ENCODE measurements at places on chromosomes 3 and 15.

DNA sequence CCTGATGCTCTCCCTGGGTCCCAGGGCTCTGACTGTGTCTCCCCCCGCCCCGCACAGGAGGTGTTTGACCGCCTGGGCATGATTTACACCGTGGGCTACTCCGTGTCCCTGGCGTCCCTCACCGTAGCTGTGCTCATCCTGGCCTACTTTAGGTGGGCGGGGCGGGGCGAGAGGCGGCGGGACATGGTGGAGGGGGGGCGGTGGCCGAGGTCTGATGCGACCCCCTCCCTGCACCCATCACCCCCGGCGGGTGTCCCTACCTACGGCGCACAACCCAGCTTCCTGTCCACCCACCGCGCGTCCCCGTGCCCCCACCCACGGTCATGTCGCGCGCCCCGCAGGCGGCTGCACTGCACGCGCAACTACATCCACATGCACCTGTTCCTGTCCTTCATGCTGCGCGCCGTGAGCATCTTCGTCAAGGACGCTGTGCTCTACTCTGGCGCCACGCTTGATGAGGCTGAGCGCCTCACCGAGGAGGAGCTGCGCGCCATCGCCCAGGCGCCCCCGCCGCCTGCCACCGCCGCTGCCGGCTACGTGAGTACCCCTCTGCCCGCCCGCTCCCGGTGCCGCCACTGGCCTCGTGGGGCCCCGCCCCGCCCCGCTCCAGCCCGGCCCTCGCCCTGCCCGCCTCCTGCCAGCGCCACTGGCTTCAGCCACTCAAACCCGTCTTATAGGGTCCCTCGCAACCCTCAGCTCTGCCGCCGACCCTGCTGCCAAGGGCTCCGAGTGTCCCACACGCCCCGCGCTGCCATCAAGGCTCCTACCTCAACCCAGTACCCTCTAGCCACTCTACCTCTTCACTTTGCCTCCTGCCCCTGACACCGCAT lies 21.0 kb downstream of the PTH1R start:
- DNase-seq: peak; percentile 80

DNA sequence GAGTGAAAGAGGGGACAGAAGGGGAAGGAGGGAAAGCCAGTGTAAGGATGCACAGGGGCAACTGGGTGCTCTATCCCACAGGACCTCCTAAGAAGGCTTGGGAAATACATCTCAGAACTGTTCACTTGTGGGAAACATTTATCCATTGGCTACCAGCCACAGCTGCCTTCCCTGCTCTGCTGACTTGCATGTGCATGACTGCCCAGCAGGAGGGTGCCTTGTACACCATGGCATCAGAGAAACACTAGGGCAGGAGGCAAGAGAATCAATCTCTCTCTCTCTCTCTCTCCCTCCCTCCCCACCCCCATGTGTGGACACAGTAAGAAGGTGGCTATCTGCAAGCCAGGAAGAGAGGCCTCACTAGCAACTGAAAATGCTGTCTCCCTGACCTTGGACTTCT lies 62.9 kb upstream of the ZBTB38 start:
- no peak for DNase-seq

DNA sequence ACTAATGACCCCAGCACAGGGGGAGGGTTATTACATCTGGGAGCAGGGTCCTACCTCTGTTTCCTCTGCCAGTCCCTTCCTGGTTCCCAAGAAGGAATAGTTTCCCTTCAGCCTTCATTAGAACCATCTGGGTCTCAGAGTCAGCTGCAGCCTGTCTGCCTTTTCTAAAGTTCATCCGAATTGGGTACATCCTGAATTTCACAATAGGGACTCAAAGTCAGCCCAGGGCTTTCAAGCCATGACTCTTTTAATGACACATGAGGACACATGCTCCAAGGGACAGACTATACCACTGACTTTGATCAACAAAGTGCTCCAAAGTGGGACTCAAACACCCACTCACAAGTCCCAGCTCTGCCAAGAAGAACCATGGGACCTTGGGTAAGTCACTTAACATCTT lies 12.7 kb upstream of the CRABP1 start:
- DNase-seq: no peak

DNA sequence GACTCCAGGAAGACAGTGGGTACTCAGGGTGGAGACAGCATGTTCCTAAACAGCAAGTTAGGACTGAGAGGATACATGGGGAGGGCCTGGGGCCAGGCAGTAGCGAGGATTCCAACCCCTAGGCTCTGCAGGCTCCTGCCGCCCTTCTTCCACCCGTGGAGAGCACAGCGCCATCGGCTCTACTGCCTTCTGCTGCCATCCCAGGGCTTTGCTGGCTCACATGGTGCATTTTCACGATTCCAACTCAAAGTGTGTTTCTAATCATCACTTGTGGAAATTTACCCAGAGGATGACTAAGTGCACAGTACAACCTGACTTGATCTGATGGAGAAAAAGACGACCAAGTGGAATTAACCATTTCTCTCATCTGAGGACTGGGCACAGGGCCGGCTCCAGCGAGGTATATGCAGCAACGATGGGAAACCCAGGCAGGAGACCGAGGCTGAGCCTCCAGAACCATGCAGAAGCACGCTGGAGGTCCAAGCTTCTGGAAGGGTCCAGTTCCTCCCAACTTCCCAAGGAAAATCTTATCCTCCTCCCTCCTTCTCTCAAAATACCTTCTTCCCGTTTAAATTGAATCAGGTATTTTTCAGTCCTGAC lies 104.6 kb downstream of the LRIG1 start:
- no peak for DNase-seq

DNA sequence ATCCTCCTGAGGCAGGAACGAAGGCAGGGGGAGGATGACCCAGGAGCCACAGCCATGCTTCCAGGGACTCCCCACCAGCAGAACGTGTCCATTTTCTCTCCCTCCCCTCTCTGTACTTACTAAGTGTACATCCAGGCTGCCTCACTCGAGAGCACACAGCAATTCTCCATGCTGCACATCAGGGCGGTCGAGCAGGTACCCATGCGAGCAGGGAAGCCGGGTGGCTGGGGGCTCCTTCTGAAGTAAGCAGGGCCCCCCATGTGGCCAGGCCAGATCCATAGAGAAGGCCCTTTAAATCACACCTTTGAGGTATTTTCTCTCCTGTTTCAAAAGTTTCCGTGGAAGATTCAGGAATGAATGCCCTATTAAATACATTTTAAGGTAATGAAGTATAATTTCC lies 41.2 kb upstream of the SLC6A11 start:
- no peak for DNase-seq

GRCh38 chr15:90345857-90346256 lies 6.2 kb upstream of the ZNF774 start:
- DNase-seq: peak; percentile 57

- DNase-seq: no peak
These were observed 27.0 kb downstream of the NDUFB4 start for GRCh38 chr3:120622870-120623726.

GRCh38 chr3:54760201-54760600 lies 167.7 kb downstream of the LRTM1 start:
- no peak for DNase-seq

DNA sequence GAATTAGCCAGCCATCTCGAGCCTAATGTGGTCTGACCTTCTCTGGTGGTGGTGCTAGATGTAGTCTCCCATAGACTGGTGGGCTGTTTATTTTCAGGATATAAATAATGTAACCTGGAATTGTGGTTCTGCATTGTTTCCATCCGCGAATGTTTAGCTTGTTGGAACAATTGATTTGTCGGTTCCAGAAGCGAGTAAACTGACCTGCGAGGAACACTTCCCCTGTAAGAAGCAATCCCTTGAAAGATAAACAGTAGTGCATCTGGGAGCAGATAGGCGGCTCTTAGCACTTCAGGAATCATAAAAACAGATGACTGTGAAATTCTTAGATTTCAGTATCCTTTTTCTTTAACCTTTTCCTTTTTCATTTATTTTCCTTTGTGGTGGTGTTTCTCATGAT lies 157.8 kb downstream of the GHSR start:
- DNase-seq: no peak

- no peak for DNase-seq
These were observed 3.4 kb downstream of the PIGB start for GRCh38 chr15:55322467-55322866.

- DNase-seq: peak; percentile 32
These were observed 3.2 kb downstream of the DUOX1 start for GRCh38 chr15:45132844-45133560.

- DNase-seq: no peak
These were observed 11.5 kb upstream of the SHF start for GRCh38 chr15:45199136-45199810.

DNA sequence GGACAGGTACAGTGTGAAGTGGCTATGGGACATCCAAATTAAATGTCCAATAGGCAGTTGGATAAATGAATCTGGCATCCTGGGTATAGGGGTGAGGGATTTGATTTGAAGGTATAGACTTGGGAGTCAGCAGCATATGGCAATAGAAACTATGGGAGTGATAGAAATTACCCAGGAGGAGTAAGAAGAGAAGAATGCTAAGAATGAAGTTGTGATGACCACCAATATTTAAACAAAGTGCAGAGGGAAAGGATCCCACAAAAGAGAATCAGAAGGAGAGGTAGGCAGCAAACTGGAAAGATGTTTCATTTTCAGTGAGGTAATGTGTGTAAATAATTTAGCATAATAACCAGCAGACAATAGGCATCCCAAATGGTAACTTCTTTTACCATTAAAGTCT lies 13.8 kb upstream of the MSL2 start:
- DNase-seq: no peak

GRCh38 chr3:87126321-87126720 lies 100.8 kb upstream of the CHMP2B start:
- no peak for DNase-seq

DNA sequence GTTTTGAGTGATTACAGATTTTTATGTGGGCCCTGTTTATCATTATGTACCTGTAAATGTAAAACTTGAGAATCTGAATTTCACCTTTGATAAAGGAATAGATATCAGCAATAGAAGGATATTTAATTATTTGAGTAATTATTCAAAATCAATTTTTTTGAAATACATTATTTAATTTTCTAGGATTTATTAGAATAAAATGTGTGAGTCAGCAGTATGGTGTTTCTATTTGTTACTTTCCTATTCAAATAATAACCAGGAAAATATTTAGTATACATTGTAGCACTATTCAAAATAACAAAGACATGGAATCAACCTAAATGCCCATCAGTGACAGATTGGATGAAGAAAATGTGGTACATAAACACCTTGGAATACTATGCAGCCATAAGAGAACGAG lies 22.1 kb downstream of the CAPN7 start:
- no peak for DNase-seq

DNA sequence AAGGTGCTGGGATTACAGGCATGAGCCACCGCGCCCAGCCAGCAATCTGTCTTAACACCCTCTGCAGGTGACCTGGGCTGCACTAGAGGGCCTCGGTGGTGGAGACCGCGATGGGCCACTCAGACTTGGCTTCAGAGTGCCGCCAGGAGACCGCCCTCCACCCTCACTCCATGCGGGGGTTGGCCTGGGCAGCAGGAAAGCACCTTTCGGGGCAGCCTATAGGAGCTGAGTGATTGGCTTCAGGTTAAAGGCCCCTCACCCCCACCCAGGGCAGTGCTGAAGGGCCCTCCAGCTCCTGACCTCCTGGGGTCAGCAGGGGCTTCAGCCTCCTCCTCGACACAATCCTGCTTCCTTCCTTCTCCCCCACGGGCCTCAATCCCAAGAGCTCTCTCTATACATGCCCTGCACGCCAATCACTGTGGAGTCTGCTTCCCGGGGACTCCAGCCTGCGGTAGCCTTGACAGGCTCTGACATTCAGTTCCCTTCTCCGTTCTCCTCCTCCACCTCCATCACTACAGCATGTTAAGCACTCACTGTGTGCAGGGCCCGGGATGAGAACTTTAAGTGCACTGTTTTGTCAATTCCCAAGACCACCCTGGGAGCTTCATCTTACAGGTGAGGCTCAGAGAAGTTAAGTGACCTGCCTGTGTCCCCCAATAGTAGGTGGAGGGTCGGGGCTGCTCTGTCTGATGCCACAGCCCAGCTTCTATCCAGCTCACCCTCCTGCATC lies 225.3 kb downstream of the XXYLT1 start:
- peak; percentile 41 for DNase-seq

DNA sequence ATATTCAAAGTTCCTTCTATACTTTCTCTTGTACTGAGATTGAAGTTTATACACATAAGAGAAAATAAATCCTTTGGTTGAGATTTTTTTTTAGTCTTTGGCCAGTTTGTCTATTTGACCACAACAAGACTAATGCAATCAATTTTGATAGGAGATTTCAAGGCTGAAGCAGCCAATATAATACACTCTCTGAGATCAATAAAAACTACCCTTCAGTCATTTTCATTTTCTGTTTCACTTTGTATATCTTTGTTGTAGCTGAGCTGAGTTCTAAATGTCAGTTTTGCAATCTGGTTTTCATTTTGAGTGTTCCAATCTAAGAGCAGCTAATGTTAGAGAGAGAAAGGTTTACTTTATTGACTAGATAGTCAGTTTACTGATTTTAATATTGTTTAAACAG lies 623.8 kb upstream of the ROBO1 start:
- DNase-seq: no peak

DNA sequence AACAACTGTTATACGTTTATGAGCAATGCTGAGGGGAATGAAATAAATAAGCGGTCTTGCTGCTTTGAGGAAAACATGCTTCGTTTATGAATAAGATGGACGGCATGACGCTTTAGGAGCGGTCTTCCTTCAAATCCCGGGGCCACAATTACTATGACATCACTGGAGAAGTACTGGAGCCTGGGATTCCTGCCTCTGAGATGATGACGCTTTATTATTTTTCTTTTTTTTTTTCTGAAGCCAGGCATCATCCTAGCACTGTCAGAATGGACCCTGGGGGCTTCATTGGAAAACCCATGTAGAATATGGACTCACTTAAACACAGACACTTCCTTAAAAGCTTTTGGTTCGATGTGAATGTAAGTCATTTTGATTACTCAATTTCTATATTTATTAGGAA lies 52.5 kb upstream of the FOXP1 start:
- no peak for DNase-seq

DNA sequence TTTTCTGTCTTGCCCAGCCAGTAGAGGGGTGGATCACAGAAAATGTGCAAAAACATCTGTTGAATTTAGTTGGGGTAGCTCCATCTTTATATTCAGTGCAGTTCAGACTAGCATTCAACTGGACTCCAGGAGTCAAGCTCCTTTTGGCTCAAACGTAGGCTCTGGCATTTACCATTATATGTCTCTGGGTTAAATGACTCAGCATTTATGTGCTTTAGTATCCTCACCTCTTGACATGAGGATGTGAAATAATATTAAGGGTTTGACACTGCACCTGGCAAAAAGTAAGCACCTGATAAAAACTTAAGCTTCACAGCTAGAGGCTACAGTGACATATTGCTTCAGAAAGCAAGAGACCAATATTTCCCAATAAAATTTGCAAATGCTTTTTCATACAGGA lies 14.8 kb downstream of the PRC1 start:
- DNase-seq: no peak

DNA sequence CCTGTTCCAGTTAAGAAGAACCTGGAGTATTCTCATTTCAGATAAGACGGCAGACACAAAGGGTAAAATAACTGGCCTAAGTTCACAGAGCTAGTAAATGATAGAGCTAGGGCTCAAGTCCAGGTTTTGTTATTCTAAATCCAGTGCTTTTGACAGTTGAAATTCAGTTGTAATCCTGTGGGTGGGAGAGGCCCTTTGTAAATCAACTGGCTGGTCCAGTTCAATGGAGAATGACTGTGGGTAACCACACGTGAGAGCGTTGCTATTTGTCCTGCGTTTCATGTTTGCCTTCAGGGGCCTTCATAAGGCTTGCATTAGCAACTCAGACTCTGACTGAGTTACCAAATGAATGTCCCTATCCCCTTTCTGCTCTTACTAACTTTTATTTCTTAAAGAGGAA lies 24.2 kb upstream of the CD96 start:
- no peak for DNase-seq

- DNase-seq: no peak
These were observed 51.5 kb downstream of the ITGA11 start for GRCh38 chr15:68380456-68380855.

- DNase-seq: no peak
These were observed 226.1 kb upstream of the BHLHE40 start for GRCh38 chr3:4753073-4753691.

Measured in posterior vena cava (tissue), 2 donors.